ENCODE measurements at places on chromosomes 12 and 14.

DNA sequence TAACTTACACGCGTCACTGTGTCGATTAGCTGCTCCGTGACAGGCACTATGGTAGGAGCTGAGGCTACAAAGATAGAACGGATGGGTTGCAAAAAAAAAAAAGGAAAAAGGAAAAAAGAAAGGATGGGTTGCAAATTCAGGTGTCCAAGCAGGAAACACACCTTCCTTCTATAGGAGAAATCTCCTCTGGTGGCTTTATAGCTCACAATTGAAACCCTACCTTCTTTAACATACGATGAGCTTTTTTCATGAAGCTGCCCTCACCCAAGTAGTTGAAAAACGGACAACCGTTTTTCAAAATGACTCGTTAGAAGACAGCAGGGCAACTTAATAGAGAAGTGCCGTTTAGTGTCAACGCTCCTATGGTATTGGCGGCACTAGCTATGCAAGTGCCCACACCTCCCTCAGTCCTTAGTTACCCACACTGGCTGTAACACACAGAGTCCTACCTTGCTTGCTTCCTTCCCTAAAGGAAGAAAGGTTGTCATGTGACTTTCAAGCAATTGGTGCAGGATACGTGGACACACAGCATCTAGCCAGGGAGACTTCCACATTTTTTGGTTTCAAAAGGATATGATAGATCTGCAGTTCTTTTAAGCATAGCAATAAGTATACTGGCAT lies 682 bp upstream of the TRIP11 start:
- DNase-seq: no peak

DNA sequence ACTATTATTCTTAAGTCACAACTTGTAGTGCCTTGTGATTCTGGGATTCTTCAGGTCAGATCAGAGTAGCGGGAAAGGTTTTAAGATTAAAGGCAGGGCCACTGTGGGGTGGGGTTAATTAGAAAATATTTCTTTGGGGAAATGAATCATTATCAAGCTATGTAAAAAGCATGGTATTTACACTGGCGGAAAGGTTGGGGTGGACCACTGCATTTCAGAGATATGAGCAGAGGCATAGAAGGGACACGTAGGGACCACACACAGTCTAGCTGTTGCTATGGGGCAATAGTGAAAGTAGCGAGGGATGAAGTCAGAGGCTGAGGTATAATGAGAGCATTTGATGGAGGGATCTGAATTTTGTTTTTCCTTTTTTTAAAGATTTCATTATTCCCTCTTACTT lies 31.7 kb upstream of the KCNH3 start:
- DNase-seq: no peak

- DNase-seq: no peak
Observed at GRCh38 chr12:67698672-67699581, 50.4 kb downstream of the DYRK2 start.

DNA sequence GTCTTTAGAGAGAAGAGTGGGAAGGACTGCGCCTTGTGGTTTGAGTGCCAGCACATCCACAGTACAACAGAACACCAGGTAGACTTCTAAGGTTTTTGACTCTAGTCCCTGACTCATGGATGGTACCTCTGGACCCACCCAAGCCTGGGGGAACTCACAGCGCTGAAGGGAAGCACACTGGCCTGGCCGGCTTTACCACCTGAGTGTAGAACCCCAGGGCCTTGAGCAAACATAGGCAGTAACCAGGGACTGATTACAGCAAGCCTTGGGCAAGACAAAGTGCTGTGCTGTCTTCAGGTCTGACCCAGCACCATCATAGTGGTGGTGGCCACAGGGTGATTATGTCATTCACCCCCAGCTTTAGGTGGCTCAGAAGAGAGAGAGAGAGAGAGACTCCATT lies 17.2 kb downstream of the EML5 start:
- no peak for DNase-seq

- DNase-seq: no peak
Observed at GRCh38 chr14:47257013-47257412, 418.4 kb downstream of the MDGA2 start.

- DNase-seq: no peak
Observed at GRCh38 chr12:7068240-7068993, 7.9 kb downstream of the C1S start.

GRCh38 chr12:22348208-22348607 lies 13.7 kb upstream of the ST8SIA1 start:
- no peak for DNase-seq

DNA sequence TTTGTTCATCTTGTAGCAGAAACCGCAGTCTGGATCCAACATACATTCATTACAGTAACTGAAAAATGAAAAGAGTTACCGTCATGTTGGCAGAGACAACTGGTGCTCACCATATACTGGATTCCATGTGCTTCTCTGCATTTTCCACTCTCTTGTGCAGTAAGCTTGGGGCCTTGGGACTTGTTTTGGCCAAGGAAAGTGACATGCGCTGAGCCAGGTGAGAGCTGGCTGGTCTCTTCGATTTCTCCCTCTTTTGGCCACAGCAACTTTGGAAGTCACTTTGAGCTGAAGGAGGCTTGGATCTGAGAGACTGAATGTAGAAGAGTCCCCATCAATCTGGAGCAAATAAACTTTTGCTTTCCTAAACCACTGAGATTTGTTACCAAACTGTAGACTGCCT lies 210.6 kb upstream of the ABCD2 start:
- DNase-seq: no peak

DNA sequence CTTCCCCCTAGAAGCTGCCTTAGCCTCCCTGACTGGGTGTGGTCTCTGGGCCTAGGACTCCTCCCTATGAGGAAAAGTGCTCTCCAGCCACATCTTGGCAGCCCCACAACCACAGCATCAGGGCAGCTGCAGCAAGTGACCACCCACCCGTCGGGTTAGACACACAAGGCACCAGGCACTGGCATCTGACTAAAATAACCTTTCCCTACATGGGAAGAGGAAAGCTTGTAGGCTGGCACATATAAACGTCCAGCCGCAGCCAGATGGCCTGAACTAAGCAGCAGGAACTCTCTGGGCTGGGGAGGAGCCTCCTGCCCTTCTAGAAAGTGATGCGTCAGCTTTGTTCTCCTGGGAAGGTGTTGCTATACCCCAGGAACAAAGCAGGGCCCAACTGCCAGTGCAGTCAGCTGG lies 328.7 kb downstream of the DPF3 start:
- no peak for DNase-seq

DNA sequence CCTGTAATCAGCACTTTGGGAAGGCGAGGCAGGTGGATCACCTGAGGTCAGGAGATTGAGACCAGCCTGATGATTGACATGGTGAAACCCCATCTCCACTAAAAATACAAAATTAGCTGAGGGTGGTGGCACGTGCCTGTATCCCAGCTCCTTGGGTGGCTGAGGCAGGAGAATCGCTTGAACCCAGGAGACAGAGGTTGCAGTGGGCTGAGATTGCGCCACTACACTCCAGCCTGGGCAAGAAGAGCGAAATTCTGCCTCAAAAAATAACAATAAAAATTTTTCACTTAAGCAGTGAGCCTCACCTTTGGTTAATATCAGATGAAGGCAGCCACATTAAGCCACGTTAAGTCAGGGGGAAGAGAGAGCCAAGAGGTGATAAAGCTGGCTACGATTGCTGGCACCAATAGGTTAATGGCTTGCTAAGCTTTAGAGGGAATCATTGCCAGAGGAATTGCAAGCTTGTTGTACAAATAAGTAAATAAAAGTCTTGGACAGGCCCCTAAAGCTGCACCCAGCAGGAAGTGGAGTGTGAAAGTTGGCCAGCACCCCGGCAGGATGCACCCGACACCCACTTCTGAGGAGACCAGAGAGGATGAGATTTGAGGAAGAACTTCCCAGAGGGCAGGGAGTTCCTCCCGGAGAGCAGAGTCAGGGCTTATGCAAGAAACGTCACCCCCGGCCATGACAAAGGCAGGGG lies 41.3 kb upstream of the TESC start:
- no peak for DNase-seq

- DNase-seq: no peak
Observed at GRCh38 chr12:62435303-62436163, 31.1 kb upstream of the MON2 start.

GRCh38 chr12:66203820-66204219 lies 14.8 kb downstream of the IRAK3 start:
- DNase-seq: no peak

- DNase-seq: no peak
Observed at GRCh38 chr14:70660967-70661893, 19.5 kb downstream of the TTC9 start.

DNA sequence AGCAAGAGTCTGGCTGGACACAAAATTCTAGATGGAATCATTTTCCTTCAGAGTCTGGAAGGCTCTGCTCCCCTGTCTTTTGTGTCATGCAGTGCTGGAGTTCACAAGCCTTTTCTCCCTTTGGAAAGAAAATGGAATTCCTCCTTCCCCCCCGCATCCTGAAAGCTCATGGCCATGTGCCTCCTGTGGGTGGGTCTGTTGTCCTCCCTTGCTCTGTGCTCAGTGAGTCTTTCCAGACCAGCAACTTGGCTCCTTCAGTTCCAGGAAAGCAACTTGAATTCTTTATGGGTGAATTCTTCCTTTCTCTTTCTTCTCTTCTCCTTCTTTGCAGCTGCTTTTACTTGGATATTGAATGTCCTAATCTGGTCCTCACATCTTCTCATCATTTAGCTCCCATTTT lies 70.2 kb downstream of the TUNAR start:
- no peak for DNase-seq

DNA sequence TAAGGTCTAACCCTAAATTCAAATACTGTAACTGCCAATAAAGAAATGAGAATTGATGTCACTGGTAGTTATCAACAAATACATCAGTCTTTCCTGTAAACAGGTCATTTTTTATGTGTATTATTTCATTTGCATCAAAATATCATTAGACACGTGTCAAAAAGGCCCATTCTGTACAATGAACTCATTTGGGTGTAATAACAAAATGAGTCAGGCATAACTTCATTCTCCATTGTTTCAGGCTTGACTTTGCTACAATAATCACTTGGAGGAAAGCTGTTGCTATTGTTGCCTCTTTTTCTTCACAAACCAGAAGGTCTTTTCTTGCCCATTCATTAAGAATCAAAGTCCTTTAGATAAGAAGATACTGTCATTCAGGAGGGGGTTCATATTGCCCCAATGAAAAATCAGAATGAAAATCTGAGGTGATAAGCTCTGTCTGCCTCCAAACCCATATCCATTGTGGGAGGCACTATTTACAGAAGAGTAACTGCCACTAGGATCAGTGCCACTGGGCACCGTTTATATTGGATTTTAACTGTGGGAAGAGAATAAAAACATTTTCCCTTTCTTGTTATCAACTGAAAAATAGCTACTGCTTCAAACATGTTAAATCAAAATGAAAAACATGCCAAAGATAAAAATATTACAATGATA lies 10.1 kb downstream of the ENTPD5 start:
- no peak for DNase-seq

DNA sequence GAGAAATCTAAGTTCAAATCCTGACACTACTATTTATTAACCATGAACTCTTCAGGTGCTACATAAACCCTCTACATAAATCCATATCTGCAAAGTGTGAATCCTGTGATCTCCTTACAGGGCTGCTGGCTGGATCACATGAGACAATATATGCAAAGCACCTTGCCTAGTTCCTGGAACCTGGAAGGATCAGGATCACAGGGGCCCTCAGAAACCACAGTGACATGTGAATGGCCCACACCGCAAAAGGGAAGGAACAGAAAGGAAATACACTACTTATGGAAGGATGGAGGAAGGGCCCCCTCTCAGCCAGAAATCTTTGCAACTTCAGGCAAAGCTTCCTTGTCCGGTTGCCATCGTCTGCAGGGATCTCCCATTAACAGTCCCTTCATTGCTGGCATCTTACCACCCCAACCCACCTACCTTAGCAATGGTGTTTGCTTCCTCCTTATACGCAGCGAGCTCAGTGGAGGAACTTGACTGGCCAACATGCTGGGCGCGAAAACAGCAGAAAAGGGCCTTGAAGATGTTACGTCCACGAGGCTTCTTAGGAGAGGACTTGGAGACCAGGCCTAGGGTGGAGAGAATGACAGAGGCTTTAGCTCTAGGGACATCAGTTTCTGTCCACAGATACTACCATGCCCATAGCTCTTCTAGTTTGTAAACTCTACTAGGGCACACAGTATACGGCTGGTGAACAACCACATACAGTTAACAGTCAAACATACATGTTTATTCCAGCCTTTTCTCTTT lies 10.7 kb upstream of the AVIL start:
- DNase-seq: no peak

DNA sequence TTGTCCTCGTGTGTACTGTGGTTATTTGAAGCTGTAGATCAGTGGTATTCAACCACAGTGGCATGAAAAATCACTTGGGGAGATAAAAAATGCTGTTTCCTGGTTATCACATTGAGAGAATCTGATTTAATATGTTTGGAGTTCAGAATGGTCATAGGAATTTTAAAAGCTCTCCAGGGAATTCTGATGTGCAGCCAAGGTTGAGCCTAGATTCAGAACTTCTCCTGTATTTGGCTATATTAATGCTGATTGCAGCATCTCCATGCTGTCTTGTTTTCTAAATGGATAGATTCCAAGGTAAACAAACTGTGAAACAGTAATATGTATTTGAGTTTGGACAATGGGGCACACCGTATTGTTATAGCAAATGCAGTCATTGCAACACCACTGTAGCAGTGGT lies 982.2 kb upstream of the FBXO33 start:
- no peak for DNase-seq

DNA sequence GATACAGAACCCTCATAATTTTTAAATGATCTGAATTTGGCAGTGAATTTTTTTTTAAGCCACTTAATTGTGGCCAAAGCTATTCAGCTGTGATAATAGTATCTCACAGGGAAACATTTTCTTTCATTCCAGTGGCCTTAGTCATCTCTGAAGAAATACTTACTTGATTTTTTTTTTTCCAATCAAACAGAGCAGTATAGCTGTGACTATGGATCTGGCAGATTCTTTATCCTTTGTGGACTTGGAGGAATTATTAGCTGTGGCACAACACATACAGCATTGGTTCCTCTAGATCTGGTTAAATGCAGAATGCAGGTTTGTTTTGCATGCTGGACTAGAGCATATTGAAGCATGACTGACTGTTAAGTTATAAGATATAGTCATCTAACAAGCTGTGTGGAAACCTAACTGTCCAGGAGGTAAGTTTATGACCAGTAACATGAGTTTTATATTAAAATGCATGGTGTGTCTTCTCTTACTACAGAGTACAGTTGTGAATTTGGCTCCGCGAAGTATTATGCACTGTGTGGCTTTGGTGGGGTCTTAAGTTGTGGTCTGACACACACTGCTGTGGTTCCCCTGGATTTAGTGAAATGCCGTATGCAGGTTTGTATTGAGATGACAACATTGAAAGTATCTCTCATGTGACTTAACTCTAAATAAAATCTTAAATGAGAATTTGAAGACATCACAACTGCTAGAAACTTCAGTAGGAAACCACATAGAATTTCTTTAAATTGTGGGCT lies 1.9 kb downstream of the SLC25A3 start:
- DNase-seq: no peak

All from cortex of kidney (tissue), 1 donor.